Bone marrow (tissue), 2 donors: ENCODE measurements at places on chromosomes 16 and 17.

DNA sequence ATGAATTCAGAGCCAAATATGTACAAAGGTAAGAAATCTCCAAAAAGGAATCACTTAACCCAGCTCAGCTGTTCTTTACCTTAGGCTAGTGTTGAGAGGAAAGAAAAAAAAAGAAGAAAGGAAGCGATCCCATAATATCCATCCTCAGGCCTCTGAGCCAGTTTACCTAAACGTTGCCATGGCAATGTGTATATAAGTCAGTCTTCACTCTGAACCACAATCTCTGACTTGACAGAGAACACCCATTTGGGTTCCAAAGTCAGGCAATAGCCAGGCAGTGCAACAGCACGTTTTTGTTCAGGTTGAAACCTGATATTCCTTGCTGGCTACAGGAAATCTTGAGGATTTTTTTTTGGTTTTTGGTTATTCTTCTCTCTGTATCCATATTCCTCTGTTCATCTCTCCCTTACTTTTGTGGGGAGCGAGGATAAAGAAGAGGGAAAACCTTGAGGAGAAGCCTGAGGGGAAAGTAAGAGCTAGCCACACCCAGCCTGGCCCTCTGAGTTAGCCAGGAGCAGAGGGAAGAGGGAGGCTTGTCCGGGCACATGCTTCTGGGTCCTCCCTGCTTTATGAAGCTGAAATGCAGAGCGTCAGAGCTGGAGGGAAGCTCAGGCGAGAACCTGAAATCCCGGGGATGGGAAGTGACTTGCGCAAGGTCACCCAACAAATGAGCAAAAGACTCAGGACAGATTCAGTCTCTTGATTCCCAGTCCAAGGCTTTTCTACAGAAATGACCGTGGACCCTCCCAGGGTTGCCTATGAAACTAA lies 152.7 kb downstream of the SOX9 start:
- no peak for DNase-seq

DNA sequence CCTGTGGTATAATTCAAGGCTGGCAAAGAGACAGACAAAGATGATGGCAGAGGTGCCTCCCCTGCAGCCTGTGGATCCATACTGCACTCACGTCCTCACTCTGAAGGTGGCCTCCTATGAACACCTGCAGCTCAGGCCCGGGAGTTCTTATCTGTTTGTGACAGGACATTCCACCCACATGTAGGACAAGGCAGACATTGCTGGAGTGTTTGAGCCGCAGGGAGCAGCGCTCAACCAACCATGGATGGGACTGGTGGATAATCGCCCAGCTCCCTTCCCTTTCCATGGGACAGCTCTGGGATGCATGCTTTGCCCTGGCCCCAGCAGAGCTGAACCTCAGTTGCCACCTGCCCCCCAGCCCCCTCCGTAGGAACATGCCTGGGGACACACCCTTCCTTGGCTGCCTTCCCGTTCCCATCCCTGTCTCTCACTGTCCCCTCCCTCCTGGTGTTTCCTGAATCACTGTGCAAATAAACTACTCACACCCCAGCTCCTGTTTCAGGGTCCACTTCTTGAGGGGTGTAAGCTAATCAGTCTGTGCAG lies 22.2 kb downstream of the ITPRIPL2 start:
- DNase-seq: no peak

DNA sequence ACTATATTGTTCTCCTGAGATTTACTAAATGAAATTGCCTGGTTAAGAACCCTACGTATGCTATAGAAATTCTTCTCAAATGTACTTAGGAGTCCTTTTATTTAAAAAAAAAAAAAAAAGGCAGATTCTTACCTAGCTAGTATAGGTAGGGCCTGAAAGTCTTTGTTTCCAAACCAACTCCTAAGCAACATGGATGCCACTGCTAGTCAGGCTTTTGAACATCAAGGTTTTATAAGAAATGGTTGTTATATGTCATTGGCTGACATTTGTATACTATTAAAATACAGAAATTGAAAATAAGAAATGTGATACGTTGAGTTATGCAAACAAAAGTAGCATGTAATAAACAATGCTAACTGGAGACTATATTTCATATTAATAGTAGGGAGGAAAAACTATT lies 1.2 kb downstream of the EVI2A start:
- DNase-seq: no peak

- no peak for DNase-seq
These were observed 87.3 kb upstream of the CORO6 start for GRCh38 chr17:29709866-29710519.

DNA sequence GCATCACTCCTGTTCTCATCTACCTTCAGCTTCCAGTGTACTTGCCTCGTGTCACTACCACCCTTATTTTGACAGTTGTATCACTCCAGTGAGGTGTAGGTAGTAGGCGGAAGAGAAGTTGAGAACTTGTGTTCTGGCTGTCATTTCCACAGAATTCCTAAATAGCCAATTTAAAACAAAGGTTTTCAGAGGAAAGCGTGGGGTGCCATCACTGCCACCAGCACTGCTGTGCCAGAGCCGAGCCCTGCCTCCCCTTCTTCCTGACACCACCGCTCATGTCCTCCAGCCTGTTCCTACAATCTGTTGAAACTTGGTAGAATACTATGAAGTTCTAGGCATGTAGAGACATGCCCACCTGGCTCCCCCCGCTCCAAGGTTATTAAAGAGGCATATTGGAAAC lies 215.8 kb downstream of the TANC2 start:
- no peak for DNase-seq
